ENCODE measurements at places on chromosomes 1 and 21. TPM values are rescaled to one million over a fixed set of nuclear protein-coding genes. Genes with fewer than 3 reads are reported as not detected.

CD5L gene
- not detected for total RNA-seq

DNA sequence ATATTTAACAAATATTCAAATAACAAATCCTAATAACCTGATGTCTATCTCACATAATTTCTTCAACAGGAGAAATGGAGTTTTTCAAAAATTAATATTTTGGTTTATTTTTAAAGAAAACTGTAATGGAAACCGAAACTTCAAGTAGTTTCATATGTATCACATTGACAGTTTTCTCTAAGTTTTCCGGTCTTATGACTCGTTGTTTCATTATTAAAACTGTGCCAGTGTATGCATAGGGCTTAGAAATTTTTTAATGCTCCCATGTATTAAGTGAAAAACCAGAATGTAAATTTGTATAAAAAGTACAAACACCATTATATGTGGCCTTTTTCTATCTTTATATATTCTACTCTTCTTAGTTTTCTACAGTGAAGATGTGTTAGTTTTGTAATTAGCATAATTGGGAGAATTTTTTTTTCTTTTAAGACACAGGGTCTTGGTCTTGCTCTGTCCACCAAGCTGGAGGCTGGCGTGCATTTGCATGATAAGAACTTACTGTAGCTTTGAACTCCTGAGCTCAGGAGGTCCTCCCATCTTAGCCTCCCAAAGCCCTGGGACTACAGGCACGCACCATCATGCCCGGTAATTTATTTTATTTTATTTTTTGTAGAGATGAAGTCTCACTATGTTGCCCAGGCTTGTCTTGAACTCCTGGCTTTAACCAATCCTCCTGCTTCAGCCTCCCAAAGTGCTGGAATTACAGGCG, 43.9 kb upstream of the SAMSN1 start:
- DNase-seq: no peak

SH3BGR gene
- 3.2 TPM for total RNA-seq

DNA sequence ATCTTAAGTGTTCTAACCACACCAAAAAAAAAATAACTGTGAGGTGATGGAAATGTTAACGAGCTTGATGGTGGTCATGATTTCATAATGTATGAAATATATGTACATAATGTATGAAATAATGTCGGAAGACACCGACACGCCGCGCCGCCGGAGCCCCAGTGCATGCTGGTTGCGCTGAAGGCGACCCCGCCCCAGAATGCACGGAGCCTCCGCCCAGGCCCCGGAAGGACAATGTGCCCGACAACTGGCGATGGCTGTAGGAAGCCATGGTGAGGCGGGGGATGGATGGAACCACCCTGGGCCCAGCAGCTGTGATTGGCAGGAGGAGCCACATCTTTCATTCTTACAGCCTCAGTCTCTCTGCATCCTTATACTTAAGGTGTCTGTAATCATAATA, 7.4 kb downstream of the OR2T10 start:
- DNase-seq: no peak

KRTAP6-1 gene
- total RNA-seq: not detected

DNA sequence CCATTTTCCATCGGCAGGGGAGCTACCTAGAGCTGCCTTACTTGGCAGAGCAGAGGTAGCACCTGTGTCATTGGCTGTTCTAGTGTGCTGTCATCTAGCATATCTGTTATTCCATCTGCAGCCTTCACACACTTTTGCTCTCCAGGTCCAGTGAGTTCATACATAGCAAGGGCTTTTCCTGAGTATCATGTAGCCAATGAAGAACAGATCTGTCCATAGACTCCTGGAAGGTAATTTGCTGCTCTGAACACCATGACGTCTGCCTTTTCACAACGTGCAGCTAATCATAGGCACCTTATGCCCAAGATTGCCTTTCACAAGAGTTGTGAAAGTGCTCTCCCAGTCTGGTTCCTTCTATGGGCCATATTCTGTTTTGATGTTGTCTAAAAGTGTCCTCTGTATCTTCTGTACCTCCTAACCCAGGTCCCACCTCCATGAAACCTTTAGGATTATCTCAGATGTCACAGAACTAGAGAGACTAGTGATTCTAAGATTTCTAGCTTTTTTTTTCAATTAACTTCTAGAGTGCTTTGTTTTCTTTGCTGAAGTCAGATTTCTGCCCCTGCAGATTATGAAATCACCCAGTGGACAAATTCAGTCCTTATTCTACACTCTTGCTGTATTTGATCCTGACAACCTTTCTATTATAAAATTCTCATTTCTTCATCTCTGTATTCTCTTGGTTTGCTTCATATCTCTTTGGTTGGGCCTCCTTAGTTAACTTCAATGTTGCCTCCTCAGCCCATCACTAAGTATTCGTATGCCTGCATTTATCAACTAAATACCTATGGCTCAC, 134.8 kb downstream of the PBX1 start:
- no peak for DNase-seq

TTC4 gene
- total RNA-seq: 31.9 TPM

GRCh38 chr1:226989085-226989920, 49.2 kb downstream of the COQ8A start:
- DNase-seq: no peak

DNA sequence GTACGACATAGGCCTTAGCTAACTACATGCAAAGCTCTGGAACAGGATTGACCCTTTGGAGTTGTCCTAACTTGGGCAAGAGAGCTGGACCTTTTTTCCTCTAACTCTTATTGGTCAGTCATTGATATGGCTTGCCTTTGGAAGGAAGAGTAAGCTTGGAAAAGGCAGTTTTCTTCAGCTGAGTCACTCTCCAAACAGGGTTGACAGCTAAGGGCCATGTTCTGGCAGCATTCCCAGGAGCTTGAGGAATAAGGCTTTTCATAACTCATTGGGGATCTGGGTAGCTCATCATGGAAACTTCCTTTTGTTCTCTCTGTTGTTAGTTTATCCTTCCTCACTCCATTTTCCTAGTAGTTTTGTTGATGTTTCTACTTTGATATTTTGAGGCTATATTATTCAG, 14.5 kb upstream of the ERRFI1 start:
- peak; percentile 100 for DNase-seq

DNA sequence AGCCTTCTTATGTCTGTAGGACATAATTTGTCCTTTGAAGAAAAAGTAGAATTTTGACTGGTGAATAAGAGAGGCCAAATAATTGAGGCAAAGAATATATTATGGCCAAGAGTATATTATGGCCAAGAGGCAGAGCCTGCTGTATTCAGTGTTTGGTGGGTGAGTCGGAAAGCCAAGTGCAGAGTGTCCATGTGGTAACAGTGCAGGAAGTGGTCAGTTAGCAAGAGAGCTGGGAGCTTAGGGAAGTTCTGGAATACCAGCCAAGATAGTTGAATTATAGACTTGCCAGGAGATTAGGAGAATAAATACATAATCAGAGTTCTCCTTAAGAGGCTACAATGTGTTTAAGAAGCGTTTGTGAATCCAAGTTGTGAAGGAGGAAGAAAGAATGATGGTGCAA, 131.5 kb upstream of the LMO4 start:
- DNase-seq: peak; percentile 32

- DNase-seq: peak; percentile 18
These were observed 372.3 kb downstream of the TTLL7 start for GRCh38 chr1:83626603-83627002.

GRCh38 chr1:244651956-244652622, 837 bp upstream of the DESI2 start:
- DNase-seq: no peak

DNA sequence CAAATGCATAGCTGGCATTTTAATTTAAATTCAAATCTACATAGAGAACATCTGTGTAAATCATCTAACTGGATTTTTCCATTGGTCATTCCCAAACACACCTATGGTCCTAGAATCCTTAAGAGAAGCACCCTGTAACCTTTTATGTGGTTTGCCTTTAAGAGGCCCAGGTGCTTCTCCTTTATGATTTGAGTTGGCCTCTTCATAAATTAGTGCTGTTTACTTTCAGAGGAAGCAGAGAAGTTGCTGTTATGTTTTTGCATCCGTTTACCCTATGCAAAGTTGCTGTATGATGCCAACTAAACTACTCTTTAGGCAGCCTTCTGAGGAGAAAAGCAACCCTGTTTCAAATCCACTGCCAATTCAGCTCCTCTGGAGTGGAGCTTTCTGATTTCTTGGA, 193.8 kb downstream of the HS2ST1 start:
- no peak for DNase-seq

DNA sequence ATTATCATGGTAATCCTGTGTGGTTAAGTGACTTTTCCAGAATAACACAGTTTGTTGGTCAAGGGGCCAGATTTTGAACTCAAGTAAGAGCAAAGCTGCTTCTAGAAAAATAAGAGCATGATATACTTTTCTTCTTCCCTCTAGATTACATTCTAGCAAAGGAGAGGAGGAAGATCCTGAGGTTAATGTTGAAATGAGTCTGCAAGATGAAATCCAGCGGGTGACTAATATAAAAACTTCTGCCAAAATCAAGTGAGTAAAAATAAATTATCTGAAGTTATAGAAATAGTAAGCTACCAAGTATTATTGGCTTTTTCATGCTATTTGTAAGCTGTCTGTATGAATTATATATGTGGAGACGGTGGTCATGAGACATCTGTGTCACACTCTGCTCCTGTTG, 12.8 kb downstream of the WDR3 start:
- no peak for DNase-seq

DNA sequence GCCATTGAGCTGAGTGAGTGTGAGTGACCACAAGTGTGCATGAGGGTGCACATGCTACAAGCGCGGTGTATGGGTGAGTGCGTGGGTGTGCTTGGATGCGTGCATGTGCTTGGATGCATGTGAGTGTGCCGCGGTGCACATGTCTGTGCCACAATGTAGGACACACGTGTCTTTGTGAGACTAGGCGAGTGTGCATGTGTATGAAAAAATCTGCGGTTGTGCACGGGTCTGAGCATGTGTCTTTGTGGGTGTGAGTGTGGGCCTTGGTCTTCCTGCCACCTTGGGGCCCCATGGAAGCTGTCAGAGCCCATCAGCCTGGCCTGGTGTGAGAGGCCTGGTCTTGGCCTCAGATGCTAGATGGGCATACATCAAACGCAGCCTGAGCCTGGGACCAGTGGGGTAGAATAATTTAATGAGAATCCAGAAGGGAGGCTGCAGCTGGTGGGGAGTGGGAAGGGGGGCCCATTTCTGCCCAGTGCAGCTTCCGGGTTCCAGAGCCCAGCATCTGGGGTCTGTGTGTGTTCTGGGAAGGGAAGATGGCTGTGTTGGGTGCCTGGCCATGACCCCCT, 103.9 kb upstream of the SLC2A1 start:
- DNase-seq: no peak

OR6K3 gene
- not detected for total RNA-seq

DNA sequence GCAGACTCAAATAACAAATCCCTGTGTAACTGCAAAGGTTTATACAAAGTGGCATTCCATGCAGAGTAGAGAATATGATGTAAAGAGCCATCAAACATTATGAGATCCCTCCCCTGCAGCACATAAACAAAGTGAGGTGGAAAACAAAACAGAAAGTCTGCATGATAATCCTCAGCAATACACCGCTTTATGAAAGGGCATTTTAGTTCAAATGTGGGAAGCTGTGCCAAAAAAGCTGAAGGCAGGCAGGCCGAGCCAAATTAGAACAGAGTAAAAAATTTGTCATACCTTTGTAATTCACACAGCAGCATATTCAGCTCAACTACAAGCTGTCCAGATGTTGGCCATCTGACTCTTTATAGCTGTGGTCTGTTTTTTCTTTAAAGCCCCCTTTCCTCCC, 113.5 kb downstream of the LHX9 start:
- peak; percentile 8 for DNase-seq

DNA sequence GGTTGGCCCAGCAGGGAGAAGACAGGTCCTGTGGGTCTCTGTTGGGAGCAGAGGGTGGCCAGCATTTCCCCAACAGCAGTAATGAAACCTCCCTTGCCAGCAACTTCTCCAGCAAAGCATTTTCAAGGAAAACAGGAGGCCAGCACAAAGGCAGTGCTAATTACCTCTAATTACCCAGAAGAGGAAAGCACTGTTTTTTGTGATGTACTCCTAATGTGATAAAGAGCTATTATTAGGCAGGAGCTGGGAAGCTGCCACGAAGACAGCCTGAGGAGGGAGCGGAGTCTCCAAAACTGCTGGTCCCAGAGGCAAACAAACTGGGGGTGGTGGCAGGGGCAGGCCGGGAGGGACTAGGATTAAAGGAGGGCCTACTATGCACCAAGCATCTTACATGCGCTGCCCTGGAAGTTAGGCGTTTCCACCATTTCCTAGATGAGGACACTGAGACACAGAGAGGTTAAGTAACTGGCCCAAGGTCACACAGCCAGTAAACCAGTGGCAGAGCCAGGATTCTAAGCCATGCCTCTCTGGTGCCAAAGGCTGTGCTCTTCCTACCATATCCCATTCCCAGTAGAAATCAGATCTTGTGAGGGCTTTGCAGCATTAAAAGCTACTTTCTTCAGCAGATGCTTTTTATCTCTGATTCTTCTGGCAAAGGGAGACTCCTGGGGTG, 24.5 kb downstream of the HTR6 start:
- DNase-seq: no peak

GRCh38 chr1:175792136-175792535, 48.7 kb upstream of the TNR start:
- no peak for DNase-seq

ELF3 gene
- 2.3 TPM for total RNA-seq

CYP4A22 gene
- not detected for total RNA-seq

SLC45A3 gene
- total RNA-seq: 7.8 TPM

- DNase-seq: no peak
These were observed 207.5 kb upstream of the SAMSN1 start for GRCh38 chr21:14753466-14754258.

DNA sequence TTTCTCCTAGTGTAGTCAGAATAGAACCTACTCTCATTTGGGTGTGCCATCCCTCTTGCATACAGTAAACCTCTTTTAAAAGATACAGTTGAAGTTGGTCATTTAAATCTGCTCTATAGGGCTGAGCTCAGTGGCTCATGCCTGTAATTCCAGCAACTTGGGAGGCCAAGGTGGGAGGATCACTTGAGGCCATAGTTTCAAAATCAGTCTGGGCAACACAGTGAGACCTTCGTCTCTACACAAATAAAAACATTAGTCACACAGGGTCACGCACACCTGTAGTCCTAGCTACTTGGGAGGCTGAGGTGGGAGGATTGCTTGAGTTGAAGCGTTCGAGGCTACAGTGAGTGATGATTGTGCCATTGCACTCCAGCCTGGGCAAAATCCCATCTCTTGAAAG, 183.8 kb downstream of the LHX8 start:
- DNase-seq: no peak

DNA sequence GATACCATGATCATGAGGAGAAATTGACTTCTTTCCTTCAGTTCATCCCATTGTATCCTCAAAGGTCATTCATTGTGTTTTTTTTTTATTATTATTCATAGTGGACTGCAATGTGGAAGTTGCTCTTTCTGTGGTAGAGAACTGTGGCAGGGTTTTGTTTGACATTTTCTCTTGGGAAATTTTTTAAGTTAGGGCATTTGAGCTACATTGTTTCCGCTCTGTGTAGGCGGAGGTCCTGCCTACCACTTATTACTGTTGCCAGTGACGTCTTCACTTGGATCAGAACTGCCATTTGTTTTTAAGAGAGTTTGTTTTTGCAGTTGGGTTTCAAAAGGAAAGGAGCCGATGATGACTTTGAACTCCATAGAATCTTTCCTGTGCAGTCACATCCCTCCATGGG, 287.4 kb upstream of the FMN2 start:
- no peak for DNase-seq

All from M059J (cell line).